ENCODE measurements at places on chromosomes 11 and 22. TPM values are rescaled to one million over a fixed set of nuclear protein-coding genes. Genes with fewer than 3 reads are reported as not detected.

- no peak overlapping the region for H3K4me3 ChIP-seq
- H3K4me1 ChIP-seq = peaks cover 44% of the 10 kb centered on the region
- DNase-seq = peak; percentile 80
- peaks cover 20% of the 10 kb centered on the region for H3K36me3 ChIP-seq
- peak overlapping the region; percentile 87 for H3K27ac ChIP-seq
These were observed 10.2 kb downstream of the PACS1 start for GRCh38 chr11:66080055-66080817.

- no peak overlapping the region for H3K27ac ChIP-seq
- H3K4me1 ChIP-seq = peaks cover 6% of the 10 kb centered on the region
- peaks cover 17% of the 10 kb centered on the region for H3K36me3 ChIP-seq
- DNase-seq = peak; percentile 66
These were observed 19.2 kb downstream of the PIM3 start for GRCh38 chr22:49979587-49980264.

DNA sequence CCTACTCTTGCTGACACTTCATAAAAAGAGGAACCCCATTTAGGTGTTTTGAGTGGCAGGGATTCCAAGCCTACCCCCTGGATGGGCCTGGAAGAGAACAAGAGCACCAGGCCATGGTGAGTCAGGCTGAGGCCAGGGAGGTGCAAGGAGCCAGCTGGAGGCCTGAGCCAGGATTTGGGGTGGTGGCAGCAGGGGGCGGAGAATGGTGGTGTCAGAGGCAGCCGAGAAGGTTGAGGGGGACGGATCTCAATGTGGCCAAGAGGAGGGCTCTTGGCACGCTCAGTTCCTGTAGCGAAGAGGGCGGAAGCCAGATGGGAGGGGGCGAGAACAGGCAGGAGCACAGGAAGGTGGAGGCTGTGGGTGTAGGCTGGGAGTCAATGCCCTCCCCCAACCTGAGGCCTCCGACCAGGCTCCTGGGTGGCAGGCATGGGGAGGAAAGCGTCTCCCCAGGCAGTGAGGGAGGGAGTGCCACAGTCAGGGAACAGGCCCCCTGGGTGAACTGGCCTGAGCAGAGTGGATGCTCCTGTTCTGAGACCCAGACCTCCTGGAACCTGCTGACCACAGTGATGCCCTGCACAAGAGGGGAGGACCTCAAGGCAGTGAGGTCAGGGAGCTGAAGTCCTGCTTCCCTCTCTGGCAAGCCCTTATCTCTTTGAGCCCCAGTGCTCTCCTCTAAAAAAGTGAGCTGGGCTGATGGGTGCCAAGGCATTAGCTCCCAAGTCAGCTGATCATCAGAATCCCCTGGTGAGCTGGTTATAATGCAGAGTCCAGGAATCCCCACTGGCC is 13.9 kb downstream of the RTN4RL2 start:
- H3K4me3 ChIP-seq = no peak overlapping the region
- DNase-seq = no peak
- H3K4me1 ChIP-seq = no peaks in the 10 kb centered on the region
- no peak overlapping the region for H3K27ac ChIP-seq

- peaks cover 17% of the 10 kb centered on the region for H3K27me3 ChIP-seq
- H3K4me3 ChIP-seq = no peak overlapping the region
- DNase-seq = no peak
- H3K36me3 ChIP-seq = no peaks in the 10 kb centered on the region
- H3K4me1 ChIP-seq = no peaks in the 10 kb centered on the region
- H3K27ac ChIP-seq = no peak overlapping the region
These were observed 57.9 kb upstream of the SLC6A5 start for GRCh38 chr11:20541503-20541902.

DNA sequence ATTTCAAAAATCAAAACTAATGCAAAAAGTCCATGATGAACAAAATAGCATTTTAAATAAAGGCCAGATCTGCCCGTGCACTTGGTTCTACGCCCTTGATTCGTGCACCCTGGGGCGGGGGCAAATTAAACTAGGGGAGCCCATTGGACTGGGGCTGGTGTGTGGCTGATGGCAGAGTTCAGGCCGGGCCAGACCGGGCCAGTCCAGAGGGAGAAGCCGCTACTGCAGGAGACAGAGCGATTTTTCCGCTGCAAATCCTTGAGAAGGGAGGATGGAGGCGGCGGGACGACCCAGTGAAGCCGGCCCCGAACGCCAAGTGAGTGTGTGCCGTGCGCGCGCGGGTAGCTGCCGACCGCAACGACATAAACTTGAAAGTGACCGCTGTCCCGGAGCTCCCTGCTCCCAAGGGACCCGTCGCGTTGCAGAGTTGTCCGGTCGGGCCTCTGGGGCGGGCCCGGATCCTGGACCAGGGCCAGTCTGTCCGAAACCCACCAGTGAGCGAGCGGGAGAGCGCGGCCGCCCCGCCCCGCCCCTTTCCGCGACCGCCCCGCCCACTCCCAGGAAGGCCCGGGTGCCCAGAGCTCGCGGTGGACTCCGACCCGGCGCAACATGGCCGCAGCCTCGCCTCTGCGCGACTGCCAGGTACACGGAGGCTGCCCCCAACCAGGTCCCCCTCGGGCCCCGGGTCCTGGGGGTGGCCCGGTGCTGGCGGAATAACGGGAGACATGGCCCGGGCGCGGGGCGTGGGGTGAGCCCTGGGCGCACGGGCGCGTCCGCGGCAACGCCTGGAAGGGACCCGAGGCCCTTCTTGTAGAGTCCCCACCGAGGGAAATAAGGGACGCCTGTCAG is at the start of gene TTC38:
TSS of gene TTC38 (plus strand) at position 578 of the 849 bp plus-strand sequence. CDS start at position 610, 32 bp downstream.
- DNase-seq = peak; percentile 83
- H3K36me3 ChIP-seq = no peaks in the 10 kb centered on the region
- H3K27ac ChIP-seq = peak within 1 kb of the TSS; percentile 82

DNA sequence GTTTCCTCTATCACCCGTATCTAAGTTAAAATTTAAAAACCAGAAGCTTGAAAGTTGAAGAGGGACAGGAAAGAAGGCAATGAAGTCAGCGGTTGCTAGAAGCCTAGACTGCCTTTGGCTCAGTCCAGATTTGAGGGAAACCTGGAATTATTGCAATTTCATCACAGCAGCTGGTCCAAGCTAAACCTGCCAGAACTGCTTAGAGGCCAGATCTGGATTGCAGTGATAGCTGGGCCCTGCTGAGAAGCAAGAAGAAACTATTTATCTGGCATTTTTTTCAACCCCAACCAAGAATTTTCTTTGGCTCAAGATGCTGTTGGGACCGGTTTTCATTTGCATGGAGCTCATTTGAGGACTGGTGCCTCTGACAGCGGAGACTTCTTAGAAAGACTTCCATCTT is 121.5 kb upstream of the TEAD1 start:
- peaks cover 19% of the 10 kb centered on the region for H3K4me1 ChIP-seq
- DNase-seq = no peak
- H3K36me3 ChIP-seq = no peaks in the 10 kb centered on the region
- no peak overlapping the region for H3K4me3 ChIP-seq
- H3K27ac ChIP-seq = no peak overlapping the region

KRTAP5-10 gene
- not detected for total RNA-seq

GRCh38 chr11:8910649-8911026 is 351 bp upstream of the AKIP1 start:
- peaks cover 38% of the 10 kb centered on the region for H3K4me1 ChIP-seq
- peak overlapping the region; percentile 84 for H3K4me3 ChIP-seq
- no peaks in the 10 kb centered on the region for H3K27me3 ChIP-seq
- H3K36me3 ChIP-seq = peaks cover 23% of the 10 kb centered on the region

PRODH gene
- total RNA-seq = 8.4 TPM

ZC3H12C gene
- total RNA-seq = 30.9 TPM
